ENCODE measurements at places on chromosomes 13 and 19.

GRCh38 chr19:51272183-51272810 is 21.4 kb downstream of the SIGLECL1 start:
- DNase-seq: no peak

DNA sequence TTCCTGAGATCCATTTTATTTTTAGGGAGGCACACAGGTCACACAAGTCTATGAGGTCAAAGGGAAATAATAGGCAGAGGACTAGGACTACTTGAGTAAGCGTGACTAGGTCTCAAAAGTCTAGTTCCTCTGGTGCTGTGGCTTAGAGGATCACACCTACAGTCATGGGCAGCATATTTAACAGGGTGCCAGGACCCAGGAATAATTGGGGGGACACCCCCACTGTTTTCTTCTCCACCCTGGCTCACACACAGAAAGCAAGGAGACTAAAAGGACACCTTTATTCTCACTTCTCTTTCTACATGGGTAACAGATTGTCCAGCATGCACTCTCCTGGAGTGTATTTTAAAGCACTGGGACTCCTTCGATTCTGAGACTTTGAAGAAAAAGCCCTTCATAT is 26.2 kb downstream of the OXGR1 start:
- peak; percentile 27 for DNase-seq

DNA sequence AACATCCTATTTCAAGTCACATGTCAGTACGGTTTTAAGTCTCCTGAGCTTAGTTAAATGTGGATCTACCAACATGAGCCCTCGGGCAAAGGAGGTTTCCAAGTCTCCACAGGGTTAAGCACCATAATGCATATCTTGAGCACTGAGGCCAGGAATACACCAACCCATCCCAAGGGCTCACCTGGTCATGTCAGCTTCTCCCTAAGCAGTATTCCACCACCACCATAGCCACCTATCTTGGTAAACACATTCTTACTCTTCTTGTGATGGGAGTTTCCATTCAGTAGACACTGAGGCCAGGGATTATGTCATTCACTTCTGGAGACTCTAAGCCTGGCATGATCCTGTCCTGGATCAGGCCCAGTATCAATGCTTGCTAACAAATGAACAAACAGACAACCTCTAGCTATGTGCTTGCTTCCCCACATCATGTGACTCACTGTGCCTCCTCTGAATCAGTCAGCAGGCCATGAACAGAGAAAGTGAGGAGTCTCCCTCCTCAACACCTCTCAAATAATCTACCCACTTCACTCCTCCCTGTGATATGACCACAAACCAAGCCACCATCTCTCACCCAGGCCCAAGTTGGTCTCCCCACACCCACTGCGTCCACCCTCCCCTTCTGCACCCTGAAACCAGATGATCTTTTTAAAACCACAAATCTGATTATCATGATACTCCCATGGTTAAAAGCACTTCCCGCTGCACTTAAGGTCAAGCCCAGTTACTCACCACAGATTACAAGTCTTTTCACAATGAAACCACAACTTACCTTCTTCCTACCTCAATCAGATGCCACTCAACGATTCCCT is 5.8 kb downstream of the PEG3 start:
- no peak for DNase-seq

DNA sequence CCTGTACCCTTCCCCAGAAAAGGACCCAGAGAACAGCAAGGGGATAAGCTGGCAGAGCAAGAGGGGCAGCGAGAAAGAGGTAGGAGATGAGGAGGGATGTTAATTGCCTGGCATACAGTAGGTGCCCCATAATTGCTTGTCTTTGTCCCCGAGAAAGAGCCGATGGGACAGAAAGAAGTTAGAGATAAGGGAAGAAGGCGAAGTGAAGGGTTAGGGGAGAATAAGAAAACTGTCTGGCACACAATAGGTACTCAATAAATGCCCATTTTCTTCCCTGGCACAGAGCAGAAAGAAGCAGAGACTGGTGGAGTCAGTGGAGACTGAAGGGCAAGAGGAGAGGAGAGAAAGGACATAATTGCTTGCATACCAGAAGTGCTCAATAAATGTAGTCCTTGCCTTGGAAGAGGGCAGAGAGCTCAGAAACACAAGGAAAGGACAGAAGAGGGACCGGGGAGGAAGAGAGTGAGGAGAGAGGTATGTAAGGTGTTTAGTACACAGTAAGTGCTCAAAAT is 15.9 kb downstream of the JOSD2 start:
- DNase-seq: no peak

DNA sequence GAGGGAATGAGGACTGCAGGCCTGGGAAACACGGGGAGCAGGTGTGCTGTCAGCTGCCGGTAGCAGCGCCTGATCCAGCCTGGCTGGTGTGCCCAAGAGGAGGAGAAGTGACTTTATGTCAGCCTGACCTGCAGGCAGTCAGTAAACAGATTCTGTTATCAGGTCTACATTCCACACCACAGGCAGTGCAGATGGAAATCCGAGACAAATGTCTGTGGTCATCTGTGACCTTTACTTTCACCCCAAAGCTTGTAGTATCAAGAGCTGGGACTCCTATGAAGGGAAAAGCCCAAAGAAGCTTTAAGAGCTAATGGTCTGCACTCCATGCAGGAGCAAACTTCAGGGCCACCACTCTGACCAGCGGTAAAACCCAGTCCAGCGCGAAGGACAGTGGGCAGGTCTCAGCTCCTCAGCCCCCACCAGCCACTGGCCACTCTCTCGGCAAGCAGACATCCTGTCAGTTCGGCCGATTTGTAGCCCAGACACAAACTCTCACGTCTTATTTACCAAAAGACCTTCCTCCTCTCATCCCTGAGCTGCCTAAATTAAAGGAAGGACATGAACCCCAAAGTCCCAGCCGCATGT is 7.7 kb downstream of the EPS15L1 start:
- no peak for DNase-seq

DNA sequence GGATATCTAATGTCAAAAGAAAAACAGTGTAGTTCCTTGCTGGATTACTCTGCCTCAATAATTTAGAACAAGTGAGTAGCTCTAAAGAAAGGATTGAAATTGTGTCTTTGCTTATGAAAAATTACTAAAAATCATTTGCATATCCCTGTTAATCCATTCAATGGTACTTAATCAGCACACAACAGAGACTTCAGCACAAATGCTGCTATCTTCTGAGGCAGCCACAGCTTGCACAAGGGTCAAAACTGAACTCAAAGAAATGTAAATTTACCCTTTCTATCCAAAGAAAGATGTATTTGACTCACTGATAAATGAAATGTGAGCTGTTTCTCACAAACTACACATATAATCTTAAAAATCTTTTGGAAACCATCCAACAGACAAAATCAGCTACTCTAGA is 116.2 kb downstream of the LHFPL6 start:
- no peak for DNase-seq

DNA sequence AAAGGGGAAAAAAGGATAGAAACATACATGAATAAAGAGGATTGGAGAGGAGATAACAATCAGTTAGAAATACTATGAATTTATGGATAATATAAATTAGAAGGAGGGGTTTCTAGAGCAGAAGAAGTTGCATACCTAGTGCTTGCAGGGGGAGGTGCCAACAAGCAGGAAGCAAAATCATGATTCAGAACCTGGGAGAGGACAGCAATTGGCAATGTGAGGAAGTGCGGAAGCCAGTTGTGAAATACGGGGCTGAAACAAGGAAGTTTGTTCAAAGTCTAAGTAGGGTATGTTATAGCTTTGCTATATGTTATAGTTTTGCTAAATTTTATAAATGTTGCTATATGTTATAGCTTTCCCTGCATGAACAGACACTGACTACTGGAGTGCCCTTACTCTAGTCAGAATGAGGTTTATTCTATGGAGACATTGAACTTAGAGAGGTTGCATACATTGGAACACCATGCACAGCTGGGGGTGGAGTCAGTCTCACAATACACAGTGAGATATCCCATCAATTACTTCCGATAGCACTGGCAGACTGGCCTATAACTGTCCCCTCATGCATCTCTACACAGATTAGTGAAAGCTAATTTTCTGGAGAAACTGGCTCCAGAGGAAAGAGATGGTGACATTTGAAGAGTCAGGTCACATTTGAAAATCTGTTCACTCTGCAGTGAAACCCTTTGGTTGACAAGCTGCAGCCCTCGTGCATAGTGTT is 92.1 kb downstream of the GPC6 start:
- no peak for DNase-seq
